T follicular helper cell (primary cell): ENCODE measurements at places on chromosomes 7 and 10.

DNA sequence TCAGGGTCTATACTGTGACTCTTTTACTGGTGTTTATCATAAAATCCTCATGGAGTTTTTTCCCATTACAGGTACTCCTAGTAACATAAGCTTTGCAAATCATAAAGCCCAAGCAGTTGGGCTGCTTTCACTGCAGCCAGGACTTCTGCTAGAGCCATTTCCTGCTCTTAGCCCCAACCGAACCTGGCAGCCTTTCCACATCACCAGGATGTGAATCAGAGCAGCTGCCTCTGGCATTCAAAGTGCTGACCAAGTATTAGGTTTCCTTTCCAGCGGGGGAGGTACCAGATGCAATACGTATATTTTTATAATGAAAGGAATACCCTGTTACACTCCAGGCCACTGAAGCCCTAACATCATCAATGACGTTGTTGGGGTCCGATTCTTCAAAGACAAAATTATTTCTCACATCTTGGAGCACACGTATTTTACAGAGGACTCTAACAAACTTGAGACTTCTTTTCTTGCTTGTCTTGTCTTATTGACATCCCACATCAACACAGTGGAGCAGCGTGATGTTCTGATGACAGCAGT is 3.6 kb upstream of the HTR5A start:
- no peak for DNase-seq

GRCh38 chr7:23184709-23185359 is 3.0 kb downstream of the NUP42 start:
- DNase-seq, result no peak

DNA sequence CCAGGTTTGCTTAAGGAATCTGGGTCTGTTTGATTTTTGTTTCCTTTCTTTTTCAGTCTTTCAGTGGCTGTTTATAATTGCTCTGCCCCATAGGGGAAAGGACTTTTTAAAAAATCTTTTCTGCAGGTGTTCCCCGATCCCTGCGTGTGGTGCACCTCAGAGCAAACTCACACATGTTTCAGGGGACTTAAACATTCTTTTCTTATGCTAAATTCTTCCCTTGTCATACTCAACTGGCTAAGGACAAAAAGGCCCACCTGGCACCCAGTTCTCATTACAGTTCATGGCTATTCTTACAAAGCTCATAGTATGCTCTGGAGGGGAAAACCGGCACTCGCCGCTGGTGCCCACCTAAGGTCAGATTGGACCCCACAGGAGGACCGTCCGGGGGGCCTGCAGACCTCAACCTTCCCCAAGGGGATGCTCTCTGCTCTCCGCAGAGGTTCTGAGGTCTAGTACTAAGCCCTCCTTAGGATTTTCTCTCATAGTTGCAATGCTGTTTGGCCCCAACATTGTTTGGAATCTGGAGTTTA is 220.3 kb downstream of the HGF start:
- no peak for DNase-seq

GRCh38 chr10:60955316-60955715 is 11.3 kb upstream of the RHOBTB1 start:
- no peak for DNase-seq

DNA sequence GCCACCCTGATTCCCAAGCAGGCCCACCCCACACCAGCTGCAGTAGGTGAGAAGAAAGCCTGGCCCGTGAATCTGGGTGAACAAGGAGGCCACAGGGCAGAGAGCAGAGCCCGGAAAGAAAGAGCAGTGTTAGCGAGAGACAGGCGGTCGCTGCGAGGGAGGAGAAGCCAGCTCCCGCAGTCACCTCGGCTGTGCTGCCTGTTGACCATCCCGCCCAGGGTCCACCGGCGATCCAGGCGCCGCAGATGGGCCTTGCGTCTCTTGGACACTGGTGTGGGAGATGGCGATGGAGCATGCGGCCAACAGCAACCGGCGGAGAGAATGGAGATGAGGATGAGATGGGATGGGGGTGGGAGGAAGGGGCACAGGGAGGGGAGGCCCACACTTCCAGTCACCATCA is 128.8 kb downstream of the NEURL1 start:
- no peak for DNase-seq

GRCh38 chr10:18479502-18479901 is 171.9 kb downstream of the NSUN6 start:
- no peak for DNase-seq

DNA sequence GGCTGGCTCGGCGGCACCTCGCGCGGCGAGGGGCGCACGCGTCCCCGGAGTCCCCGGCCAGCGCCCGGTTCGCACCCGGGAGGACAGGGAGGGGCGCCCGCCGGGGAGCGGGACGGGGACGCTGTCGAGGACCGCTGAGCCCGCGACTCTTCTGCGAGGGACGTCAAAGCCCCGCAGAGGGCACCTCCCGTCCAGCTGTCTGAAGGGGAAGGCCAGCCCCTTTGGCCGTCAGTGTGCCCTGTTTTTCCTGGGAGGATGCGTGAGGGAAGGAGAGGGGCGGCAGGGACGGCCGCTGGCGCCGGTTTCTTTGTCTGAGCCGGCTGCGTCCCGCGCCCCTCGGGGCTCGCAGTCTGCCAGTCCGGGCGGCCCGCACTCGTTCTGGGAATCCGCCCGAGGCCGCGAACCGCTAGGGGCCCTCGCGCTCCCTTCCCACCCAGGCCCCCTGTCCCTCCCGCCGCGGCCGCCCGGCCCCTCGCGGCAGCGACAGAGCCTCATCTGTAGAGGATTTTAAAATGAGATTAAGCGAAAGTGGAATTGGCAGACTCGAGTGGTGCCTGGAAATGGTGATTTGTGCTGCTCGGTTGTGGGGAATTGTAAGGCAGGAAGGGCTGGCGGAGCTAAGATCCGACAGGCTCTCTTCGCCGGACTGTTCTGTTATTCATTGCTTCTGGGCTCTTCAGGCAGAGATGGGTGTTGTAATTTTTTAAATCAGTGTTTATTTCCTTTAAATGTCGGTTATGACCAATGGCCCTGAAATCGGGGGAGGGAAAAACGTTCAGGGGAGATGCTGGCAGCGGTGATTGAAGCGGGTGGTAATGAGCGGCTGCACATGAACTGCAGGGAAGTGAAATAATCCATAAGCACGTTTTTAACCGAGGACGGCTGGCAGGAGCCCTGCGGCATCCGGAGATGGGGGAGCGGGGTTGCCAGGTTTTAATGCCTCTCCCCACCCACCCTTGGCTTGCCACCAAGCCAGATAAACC is 618 bp upstream of the RELN start:
- DNase-seq, result no peak

GRCh38 chr10:29857843-29858701 is 201.3 kb downstream of the JCAD start:
- DNase-seq, result no peak

- DNase-seq, result no peak
These were observed 404.1 kb downstream of the PAXIP1 start for GRCh38 chr7:154598864-154599263.

GRCh38 chr7:66348959-66349358 is 143.8 kb downstream of the TPST1 start:
- DNase-seq, result no peak

DNA sequence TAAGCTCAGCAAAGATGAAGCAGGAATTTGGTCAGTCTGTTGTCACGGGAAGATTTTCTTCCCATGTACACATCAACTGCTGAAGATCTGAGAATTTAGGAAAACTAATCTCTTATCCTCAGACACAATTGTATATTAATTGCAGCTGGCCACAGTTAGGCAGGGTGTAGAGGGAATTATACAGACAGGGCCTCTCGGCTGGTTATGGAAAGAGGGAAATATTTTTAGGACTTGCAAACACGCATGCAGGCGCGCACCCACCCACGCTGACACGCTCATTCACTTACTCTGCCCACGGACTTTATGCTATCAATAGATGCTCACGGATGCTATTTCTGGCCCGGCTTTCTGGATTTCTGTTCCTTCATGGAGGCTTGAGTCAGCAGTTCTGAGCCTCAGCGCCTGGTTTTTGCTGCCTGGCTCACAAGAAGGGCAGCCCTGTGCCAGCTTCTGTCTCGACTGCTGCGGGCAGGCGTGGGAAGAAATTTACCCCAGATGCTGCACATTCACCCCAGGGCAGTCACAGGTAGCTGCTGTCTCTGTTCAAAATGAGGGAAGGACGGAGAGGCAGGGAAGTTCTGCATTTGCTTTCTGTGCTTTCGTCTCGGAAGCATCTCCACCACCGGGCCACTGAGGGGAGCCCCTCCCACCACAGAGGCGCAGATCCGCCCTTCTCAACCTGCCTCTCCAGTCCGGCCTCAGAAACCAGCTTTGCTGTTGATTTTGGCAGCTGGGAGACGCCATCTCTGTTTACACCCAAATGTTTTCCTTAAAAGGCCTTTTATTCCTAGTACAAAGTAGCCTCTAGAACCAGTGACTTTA is 116.3 kb upstream of the BTBD16 start:
- no peak for DNase-seq

GRCh38 chr10:130472236-130472635 is 336.0 kb downstream of the GLRX3 start:
- no peak for DNase-seq

DNA sequence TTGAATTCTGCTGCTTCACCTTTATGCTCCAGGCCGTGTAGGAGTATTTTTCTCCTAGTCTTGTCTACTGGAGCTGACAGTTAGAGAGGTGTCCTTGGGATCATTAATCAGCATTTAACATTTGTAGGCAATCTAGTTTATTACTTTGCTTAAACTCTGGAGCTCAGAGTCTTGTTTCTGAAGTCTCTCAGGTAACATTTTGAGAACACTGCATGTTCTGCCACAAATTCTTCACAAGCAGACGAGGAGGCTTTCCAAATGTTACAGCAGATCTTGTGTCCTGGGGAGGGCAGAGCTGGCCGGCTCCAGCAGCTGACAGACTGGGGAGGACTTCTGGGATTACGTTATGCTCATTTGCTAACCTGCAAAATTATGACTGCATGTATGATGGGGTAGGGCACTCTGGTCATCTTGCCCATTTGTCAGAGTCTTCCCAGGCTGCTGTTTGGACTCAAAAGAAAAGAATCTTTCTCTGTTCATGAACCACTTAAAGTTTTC is 50.5 kb downstream of the GALNT17 start:
- no peak for DNase-seq

GRCh38 chr10:125154529-125154928 is 5.8 kb downstream of the CTBP2 start:
- no peak for DNase-seq
